ENCODE measurements at places on chromosomes 5 and 9. TPM values are rescaled to one million over a fixed set of nuclear protein-coding genes. Genes with fewer than 3 reads are reported as not detected.

Gene JAKMIP2
- total RNA-seq: not detected

Gene SPINK4
- not detected for total RNA-seq

Gene CNTFR
- 0.72 TPM for total RNA-seq

Gene TNC
- 0.18 TPM for total RNA-seq

Gene IFNA21
- not detected for total RNA-seq

Gene SLC25A2
- total RNA-seq: not detected

Gene AQP3
- total RNA-seq: 2.6 TPM

Gene PFN3
- not detected for total RNA-seq

Gene OGN
- total RNA-seq: 0.49 TPM

Gene ANKRD34B
- total RNA-seq: not detected

Gene MSX2
- 2.3 TPM for total RNA-seq

Gene PDE8B
- total RNA-seq: 0.65 TPM

Gene RASEF
- not detected for total RNA-seq

Gene FGF1
- 37.7 TPM for total RNA-seq

Gene FST
- 77.1 TPM for total RNA-seq

Gene ADGRV1
- not detected for total RNA-seq

Gene SPINK6
- total RNA-seq: not detected

Gene CAPSL
- total RNA-seq: not detected

Gene SLC31A1
- total RNA-seq: 33.5 TPM

Gene HCN1
- not detected for total RNA-seq

Gene GLRA1
- total RNA-seq: not detected

Gene PCDHB7
- 0.16 TPM for total RNA-seq

Measured in cardiac atrium fibroblast (primary cell).